ENCODE measurements at places on chromosomes 4 and X.

GRCh38 chrX:16023790-16024734 lies 99.3 kb upstream of the GRPR start:
- no peak for DNase-seq

DNA sequence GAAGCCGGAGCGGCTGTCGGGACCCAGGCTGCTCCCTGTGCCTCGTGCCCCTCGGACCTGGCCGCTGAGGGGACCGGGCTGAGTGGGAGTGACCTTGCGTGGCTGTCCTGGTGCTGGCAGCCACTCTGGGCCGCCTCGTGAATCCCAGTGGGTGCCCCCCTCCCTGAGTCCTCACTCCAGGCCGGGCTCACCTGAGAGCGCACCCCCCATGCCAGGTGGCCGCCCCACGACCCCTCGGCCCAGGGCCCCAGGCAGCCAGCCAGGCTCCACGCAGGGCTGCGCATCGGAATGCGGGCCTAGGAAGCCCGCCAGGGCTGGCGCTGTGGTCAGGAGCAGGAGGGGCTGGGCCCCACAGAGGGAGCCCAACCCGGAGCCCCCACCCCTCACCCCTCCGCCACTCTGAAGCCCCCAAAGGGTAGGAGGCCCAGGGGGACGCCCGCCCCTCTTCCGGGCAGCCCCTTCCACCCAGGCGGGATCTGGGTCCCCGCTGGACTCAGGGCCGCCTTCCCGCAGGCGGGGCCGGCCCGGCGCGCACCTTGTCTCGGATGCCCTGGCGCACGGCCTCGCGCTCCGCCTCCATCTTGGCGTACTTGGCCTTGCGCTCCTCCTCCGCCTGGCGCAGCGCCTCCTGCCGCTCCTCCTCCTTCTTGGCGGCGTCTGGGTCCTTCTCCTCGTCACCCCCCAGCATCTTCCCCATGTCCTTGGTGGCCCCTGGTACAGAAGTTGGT lies 33.9 kb downstream of the CPLX1 start:
- DNase-seq: no peak

GRCh38 chrX:19303256-19303880 lies 40.4 kb upstream of the PDHA1 start:
- no peak for DNase-seq

- no peak for DNase-seq
Measured at GRCh38 chrX:9677098-9677739, 88.4 kb downstream of the GPR143 start.

GRCh38 chrX:47218280-47218919 lies at the start of gene CDK16:
CDK16 (plus strand) TSS chrX:47218681; CDS start chrX:47223558, 4,877 bp downstream.
- DNase-seq: peak; percentile 79

DNA sequence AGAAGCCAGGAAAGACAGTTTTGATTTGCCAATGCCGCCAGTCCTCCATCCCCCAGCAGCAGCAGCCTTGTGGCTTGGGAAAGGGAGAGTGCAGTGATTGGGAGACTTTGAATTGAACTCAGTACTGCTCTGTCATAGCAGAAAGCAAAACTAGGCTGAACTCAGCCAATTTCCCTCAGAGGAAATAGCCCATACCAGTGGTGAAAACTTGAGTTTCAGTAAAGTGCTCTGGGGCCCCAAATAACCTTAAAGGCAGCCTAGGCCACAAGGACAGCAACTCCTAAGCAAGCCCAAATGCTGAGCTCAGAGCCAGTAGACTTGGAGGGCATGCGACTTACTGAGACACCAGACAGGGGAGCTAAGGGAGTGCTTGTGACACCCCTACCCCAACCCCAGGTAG lies 2.0 kb upstream of the PROM1 start:
- DNase-seq: no peak
